ENCODE measurements at places on chromosomes 12 and 14. TPM values are rescaled to one million over a fixed set of nuclear protein-coding genes. Genes with fewer than 3 reads are reported as not detected.

GRCh38 chr14:52678591-52678990 lies 16.8 kb downstream of the ERO1A start:
- no peak for DNase-seq
- peaks cover 3% of the 10 kb centered on the region for H3K4me1 ChIP-seq
- no peaks in the 10 kb centered on the region for H3K27me3 ChIP-seq
- H3K27ac ChIP-seq = no peak overlapping the region
- peaks cover 59% of the 10 kb centered on the region for H3K36me3 ChIP-seq

DNA sequence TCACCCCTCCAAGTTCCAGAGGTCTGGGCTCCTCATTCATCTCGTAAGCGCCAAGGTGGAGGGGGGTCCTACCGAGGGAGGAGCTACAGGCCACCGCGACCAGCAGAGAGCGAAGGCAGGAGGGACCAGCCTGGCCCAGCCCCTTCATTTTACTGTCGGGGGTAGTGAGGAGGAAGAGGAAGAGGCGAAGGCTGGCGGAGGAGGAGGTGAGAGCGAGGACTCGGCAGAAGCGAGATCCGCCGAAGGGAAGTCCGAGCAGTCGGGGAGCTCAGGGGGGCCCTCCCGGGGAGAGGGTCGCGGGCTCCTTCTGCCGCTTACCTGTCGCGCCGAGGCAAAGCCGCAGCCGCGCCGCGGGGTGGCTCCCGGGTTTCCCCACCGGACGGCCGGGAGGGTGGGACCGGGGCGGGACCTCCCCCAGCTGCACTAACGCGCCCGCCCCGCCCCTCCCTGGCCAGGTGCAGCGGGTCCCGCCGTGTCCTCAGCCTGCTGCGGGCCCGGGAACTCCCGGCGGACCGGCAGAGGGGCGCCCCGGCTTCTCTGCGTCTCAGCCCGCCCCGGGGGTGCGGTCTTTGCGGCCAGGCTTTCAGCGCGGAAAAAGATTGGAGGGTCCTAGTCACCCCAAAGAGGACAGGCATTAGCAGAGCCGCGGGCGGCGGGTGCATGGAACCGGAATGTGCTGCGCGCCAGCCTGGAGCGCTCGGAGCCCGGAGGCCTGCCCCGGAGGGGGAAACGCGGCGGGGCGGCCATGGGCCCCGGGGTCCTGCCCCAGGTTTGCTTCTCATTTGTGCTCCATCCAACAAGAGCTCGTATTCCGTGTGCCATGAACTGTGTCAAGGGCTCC lies at the start of gene GALNT6:
Gene GALNT6 (minus strand): TSS at position 124 of the 841 bp plus-strand sequence. CDS start 11,625 bp downstream, outside the sequence.
- no peaks in the 10 kb centered on the region for H3K27me3 ChIP-seq
- no peaks in the 10 kb centered on the region for H3K36me3 ChIP-seq
- H3K27ac ChIP-seq = peak within 1 kb of the TSS; percentile 80

GRCh38 chr12:131672941-131673887 lies 37.7 kb upstream of the SFSWAP start:
- H3K4me3 ChIP-seq = no peak overlapping the region
- DNase-seq = no peak
- H3K4me1 ChIP-seq = no peaks in the 10 kb centered on the region
- peaks cover 16% of the 10 kb centered on the region for H3K27me3 ChIP-seq
- H3K36me3 ChIP-seq = no peaks in the 10 kb centered on the region
- no peak overlapping the region for H3K27ac ChIP-seq

DNA sequence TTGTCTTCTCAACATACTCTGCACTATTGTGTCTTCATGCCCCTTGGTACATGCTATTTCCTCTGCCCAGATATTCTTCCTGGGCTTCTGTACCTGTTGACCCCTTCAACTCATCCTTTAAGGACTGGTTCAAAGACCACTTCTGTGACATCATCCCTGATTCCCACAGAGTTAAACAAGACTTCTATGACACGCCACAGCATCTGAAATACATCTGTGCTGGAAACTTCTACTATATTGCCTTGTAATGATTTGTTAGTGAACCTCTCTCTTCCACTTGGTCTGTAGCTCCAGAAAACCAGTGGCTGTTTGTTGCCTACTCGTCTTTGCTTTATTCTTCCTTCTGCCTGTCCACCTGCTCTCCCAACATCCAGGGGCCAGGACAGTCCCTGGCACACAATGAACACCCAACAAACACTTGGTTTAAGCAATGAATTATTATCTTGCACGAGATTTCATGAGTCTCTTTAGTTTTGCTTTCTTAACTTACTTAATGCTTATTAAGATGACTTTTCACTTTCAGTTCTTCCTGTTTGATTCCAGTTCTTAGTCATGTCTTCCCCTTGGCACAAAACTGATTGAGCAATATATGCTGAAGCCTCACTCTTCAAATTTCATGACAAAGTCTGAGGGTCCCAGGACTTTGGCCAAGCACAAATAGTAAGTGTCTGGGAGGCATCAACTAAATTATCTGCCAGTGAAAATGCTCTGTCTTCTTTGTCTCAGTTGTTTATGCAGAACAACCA lies 485.9 kb downstream of the APAF1 start:
- no peak overlapping the region for H3K4me3 ChIP-seq
- H3K4me1 ChIP-seq = no peaks in the 10 kb centered on the region
- no peak for DNase-seq
- no peaks in the 10 kb centered on the region for H3K36me3 ChIP-seq
- no peaks in the 10 kb centered on the region for H3K27me3 ChIP-seq

DNA sequence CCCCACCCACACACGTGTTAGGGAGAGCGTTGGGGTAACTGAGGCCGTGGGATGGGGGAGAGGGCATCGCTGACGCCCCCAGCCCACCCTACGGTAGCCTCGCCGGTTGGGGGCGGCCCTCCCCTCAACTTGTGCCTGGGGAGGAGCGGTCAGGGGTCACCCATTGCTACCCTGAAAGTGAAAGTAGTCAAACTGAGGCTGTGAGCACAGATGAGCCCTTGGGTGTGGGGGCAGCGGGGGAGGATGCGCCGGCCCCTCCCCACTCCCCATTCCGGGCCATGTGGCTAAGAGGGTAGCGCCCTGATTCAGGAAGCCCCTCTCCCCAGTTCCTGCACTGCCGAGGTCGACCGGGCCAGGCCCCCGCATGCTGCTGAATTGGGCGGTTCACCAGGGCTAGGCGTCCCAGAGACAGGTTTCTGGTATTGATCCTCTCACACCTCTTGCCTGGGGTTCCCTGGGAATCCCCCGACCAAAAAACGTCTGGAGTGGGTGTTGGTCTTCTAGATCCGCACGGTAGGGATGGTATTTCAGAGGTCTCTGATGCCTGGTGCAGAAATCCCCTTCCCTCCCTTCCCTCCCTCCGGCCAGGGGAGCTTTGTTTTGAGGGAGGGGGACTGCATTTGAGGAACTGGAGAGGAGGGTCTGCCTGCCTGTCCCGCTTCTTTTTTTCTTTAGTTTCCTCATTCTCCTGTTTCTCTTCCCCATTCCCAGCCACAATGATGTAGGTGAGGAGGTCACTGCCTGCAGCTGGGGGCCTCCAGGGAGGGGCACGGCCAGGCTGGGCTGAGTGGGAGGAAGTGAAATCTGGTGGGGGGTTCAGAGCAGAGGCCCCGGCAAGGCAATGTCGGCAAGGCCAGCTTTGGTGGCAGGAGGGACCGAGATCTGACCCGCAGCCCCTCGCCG lies 1.0 kb downstream of the SH2B3 start:
- peak overlapping the region; percentile 91 for H3K27ac ChIP-seq
- peak; percentile 46 for DNase-seq
- peaks cover 54% of the 10 kb centered on the region for H3K4me1 ChIP-seq
- H3K27me3 ChIP-seq = no peaks in the 10 kb centered on the region

GRCh38 chr12:9851927-9852326 lies 17.2 kb downstream of the CLEC2B start:
- H3K36me3 ChIP-seq = peaks cover 47% of the 10 kb centered on the region
- no peak overlapping the region for H3K27ac ChIP-seq
- no peaks in the 10 kb centered on the region for H3K4me1 ChIP-seq
- no peak overlapping the region for H3K4me3 ChIP-seq
- peaks cover 8% of the 10 kb centered on the region for H3K27me3 ChIP-seq

GRCh38 chr12:47754126-47754525 lies 4.6 kb downstream of the RAPGEF3 start:
- H3K4me3 ChIP-seq = no peak overlapping the region
- H3K4me1 ChIP-seq = peaks cover 31% of the 10 kb centered on the region
- DNase-seq = no peak
- no peaks in the 10 kb centered on the region for H3K27me3 ChIP-seq
- H3K27ac ChIP-seq = no peak overlapping the region
- H3K36me3 ChIP-seq = no peaks in the 10 kb centered on the region

- no peak for DNase-seq
- H3K4me1 ChIP-seq = peaks cover 74% of the 10 kb centered on the region
- peak overlapping the region; percentile 66 for H3K4me3 ChIP-seq
- peak overlapping the region; percentile 90 for H3K27ac ChIP-seq
Observed at GRCh38 chr12:111431772-111432171, 26.0 kb downstream of the SH2B3 start.

DNA sequence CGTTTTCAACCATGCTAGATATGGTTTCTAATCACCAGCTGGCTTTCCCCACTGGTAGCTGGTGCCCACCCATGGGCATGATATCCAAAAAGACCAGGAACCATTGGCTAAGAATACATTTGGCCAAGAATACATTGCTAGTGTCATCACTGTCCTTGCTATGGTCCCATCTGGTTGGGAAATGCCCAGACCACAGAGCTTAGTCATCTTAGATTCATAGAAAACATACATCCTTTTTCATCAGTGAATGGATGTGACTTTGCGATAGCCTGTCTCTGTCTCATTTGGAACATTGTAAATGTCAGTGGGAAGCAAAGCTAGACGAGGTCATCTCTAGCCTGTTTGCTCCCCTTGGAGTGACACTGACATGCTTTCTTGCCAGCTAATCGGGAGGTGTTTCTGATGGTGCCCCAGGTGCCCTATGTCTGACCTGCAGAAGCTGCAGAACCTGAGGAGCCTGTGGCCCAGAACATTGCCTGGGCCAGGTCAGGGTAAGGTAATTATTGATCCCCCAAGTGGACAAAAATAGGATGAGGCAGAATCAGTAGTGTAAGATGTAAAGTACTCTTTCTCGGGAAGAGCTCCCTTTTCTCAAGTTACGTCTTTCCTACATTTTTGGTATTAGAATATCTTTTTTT lies 194.8 kb downstream of the SLC41A2 start:
- peak overlapping the region; percentile 76 for H3K27ac ChIP-seq
- no peaks in the 10 kb centered on the region for H3K27me3 ChIP-seq
- peak overlapping the region; percentile 20 for H3K4me3 ChIP-seq
- peaks cover 22% of the 10 kb centered on the region for H3K4me1 ChIP-seq

GRCh38 chr12:2226641-2227040 lies 173.9 kb downstream of the CACNA1C start:
- H3K4me3 ChIP-seq = no peak overlapping the region
- H3K4me1 ChIP-seq = no peaks in the 10 kb centered on the region
- DNase-seq = no peak
- no peaks in the 10 kb centered on the region for H3K36me3 ChIP-seq

- H3K27me3 ChIP-seq = no peaks in the 10 kb centered on the region
- peaks cover 21% of the 10 kb centered on the region for H3K4me1 ChIP-seq
- no peak overlapping the region for H3K27ac ChIP-seq
- DNase-seq = no peak
Observed at GRCh38 chr14:102592763-102593060, 263 bp downstream of the RCOR1 start.

- peaks cover 2% of the 10 kb centered on the region for H3K27me3 ChIP-seq
- no peak overlapping the region for H3K27ac ChIP-seq
- H3K4me3 ChIP-seq = no peak overlapping the region
- H3K36me3 ChIP-seq = no peaks in the 10 kb centered on the region
- DNase-seq = no peak
Observed at GRCh38 chr12:52189376-52190174, 2.2 kb downstream of the KRT80 start.

DNA sequence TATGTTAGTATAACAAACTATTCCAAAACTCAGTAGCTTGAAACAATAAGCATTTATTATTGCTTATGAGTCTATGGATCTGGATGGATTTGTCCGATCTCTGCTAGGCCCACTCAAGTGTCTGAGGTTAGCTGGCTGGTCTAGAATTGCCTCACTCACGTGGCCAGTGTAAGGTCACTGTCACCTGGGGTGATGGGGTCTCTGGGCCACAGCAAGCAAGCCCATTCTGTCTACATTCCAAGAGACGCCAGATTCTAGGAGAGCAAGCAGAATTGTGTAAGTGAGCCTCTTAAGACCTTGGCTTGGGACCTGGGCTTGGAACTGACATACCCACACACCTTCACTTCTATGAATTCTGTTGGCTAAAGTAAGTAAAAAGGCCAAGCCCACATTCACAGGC lies 80.2 kb downstream of the STON2 start:
- no peaks in the 10 kb centered on the region for H3K27me3 ChIP-seq
- H3K36me3 ChIP-seq = no peaks in the 10 kb centered on the region
- no peak overlapping the region for H3K27ac ChIP-seq
- no peak overlapping the region for H3K4me3 ChIP-seq

DNA sequence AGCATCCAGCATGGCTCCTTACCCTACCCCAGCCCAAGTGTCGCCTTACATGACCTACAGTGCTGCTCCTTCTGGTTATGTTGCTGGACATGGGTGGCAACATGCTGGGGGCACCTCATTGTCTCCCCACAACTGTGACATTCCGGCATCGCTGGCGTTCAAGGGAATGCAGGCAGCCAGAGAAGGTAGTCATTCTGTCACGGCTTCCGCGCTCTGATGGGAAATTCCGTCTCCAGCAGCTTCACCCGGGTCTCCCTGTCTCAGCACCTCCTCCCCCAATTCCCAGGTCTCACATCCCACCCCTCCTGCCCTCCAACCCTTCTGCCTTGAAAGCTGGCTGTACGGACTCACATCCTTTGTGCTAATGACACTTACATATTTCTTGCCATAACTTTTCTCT lies 14.6 kb downstream of the PAX9 start:
- H3K4me1 ChIP-seq = no peaks in the 10 kb centered on the region
- no peaks in the 10 kb centered on the region for H3K36me3 ChIP-seq
- H3K27ac ChIP-seq = no peak overlapping the region
- DNase-seq = no peak

DNA sequence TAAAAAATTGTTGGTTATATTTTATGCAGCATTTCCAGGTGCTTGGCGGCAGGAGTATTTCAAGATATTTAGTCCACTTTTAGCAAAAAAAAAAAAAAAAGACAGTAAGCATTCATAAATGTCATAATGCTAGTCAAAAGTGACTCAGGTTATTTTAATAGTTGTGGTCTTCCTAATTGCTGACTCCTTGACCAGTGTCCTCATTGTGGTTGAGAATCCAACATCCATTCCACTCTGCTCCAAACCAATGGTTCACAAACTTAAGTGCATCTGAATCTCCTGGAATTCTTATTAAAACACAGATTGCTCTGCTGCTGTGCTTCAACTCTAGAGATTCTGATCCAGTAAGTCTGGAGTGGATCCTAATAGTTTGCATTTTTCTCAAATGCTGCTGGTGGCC lies 71.4 kb downstream of the AKAP6 start:
- DNase-seq = no peak
- H3K27me3 ChIP-seq = peaks cover 2% of the 10 kb centered on the region
- no peaks in the 10 kb centered on the region for H3K36me3 ChIP-seq
- H3K27ac ChIP-seq = no peak overlapping the region

CFL2 gene
- total RNA-seq = 8.4 TPM

DLGAP5 gene
- total RNA-seq = 46.0 TPM

RIPK3 gene
- 13.2 TPM for total RNA-seq

PKP2 gene
- total RNA-seq = 0.11 TPM

ART4 gene
- not detected for total RNA-seq

KLHDC2 gene
- total RNA-seq = 31.6 TPM
